CD8-positive, alpha-beta memory T cell (primary cell): ENCODE measurements at places on chromosomes 7 and 10.

DNA sequence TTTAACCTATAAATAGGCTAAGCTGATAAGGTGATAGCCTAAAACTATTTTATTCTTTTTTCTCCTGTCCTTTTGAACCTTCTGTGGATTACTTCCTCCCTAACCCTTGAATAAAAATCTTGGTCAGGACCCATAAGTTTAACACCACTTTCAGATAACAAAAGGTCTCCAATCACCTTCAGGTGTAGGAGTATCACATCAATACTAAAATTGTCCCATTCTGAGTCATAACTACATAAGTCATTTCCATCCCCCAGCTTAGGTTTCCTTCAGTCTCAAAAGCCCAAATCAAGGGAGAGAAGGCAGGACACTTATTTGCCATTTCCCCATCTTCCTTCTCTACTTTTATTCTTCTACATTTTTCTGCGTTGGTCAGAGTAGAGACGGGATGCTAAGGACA, 56.9 kb upstream of the WNT16 start:
- no peak for DNase-seq

- no peak for DNase-seq
These were observed 1.9 kb downstream of the MIOS start for GRCh38 chr7:7568553-7568952.

GRCh38 chr7:156892081-156892800, 742 bp downstream of the LMBR1 start:
- peak; percentile 63 for DNase-seq

GRCh38 chr7:127485482-127485881, 93.0 kb upstream of the ZNF800 start:
- DNase-seq, result no peak

- DNase-seq, result no peak
These were observed 31.9 kb downstream of the RPS24 start for GRCh38 chr10:78065611-78066010.

DNA sequence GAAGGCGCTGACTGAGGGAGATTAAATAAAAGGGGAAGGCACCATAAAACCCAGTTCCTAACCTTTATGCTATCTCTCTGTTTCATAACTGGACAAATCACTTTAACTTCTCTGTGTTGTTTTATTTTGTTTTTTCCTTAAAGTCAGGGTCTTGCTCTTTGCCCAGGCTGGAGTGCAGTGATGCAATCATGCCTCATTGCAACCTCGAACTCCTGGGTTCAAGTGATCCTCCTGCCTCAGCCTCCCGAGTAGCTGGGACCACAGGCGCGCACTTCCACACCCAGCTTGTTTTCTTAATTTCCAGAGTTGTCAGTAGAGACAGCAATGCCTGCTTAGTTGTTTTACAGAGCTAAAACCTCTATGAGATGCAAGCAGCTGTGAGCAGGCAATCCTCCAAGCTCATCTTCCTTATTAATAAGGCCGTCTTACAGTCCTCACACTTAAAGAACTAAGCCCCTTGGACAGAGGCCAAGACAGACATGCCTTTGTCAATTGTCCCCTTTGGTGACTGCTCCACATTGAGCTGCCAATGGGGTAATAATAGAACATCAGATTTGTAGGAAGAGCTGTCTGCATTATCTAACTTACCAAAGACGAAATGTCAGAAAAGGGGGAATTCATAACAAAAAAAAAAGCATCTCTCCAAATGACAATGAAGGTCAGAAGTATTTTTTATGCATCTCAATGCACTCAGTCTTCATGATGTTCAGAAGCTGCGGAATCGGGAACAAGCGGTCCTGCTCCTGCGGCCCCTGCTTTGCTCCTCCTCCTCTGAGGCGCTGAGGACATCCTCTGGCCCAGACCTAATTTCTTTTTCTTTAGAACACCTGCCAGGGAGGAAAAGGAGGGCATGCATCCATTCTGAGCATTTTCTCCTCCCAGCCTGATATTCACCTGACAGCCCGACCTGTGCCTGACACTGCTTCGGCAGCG, 62.7 kb upstream of the RNF32 start:
- DNase-seq, result no peak

- peak; percentile 19 for DNase-seq
These were observed 7.9 kb upstream of the EN2 start for GRCh38 chr7:155449869-155450557.

DNA sequence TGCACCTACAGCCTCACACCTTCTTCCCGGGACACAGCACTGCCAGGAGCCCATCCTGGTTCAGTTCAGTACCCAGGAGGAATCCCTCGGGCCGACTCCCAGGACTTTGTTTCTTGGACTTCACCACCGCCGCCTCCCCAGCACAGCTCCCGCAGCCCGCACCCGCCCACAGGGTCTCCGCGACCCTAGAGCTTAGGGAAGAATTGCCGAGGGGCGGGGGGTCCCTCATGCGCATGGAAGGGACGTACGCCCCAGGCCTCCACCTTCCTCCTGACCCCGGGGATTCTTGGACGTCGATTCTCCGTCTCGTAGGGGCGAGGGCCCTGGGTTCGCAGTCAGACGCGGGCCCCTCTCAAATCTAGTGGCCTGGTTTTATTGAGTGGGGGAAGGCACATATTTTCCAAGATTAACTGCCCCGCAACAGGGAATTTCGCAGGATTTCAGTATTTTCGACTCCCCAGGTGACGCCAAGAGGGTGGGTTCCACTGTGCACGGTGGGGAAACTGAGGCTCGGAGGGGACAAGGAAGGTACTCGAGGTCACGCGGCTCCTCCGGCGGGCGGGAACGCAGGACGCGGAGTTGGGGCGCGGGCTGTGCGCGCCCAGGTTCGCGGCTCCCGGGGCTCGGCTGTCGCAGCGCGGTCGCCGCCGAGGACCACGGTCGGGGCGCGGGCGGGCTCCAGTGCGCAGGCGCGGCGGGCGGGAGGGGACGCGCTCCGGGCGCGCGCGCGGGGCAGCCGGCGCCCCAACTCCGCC, at the start of gene ADCY1:
ADCY1 (plus strand) TSS at position 708 of the 755 bp plus-strand sequence. CDS start 176 bp downstream, outside the sequence.
- DNase-seq, result no peak

GRCh38 chr10:52889611-52890010, 117.0 kb upstream of the MBL2 start:
- no peak for DNase-seq

DNA sequence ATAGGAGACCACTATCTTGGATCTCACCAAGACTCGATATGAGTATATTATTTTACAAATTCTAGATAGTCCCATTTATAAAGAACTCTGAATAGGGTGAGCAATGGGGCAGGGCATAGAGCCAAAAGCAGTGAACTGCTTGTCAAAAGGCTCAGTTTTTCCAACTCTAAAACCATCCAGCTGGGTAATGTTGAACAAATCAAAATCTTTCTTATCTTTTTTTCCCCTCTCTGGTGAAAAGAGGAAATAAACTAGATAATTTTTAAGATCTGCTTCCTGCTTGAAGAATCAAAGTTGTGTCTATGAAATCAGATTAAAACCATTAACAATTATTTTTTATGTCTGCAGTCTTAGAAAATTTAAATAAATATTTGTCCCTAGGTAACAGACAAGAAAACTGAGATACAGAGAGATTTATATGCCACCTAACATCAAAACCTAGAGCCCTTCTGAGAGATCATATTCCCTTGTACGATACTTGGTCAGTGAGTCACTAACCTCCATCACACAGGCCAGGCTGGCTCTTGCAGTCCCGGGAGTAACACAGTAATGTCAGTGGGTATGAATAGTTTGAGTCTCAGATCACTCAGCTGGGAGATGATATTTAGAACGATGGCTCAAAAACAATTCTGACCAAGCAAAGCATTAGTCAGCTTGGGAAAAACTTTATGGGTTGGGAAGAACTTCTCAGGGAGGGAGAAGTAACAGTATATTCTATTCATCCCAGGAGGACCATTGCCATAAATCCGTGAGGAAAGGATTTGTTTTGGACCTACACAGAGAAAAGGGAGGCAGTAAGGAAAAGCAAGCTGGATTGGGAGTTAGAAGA, 178.8 kb downstream of the REEP3 start:
- DNase-seq, result no peak

GRCh38 chr10:9239298-9239697, 1184.8 kb downstream of the GATA3 start:
- no peak for DNase-seq

DNA sequence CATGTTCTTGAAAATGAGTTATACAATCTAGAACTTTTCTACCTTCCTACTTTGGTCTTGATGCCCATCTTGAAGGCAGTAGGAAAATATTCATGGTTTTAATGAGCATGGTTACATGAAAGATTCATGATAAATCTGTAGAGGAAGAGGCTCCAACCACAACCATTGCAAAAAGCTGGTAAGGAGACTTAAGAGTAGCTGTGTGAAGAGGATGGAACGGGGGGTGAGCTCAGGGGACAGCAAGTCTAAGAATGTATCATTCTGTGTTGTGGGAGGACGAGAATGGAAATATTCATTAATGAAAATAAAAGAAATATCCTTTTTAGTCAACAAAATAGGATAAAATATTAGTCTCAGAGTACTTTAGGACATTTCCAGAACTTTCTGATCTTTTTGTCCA, 81.1 kb downstream of the BMPER start:
- no peak for DNase-seq

GRCh38 chr10:74677951-74678350, 148.4 kb upstream of the KAT6B start:
- no peak for DNase-seq

- no peak for DNase-seq
These were observed 1226.4 kb downstream of the XPNPEP1 start for GRCh38 chr10:108696792-108697477.

GRCh38 chr7:83976302-83976701, 218.3 kb downstream of the SEMA3A start:
- DNase-seq, result no peak

- DNase-seq, result no peak
These were observed 23.3 kb downstream of the PLCE1 start for GRCh38 chr10:94016727-94017714.

- no peak for DNase-seq
These were observed 178.4 kb downstream of the SH3PXD2A start for GRCh38 chr10:103676851-103677417.

- DNase-seq, result no peak
These were observed 123.9 kb downstream of the CACNA2D1 start for GRCh38 chr7:82319674-82320118.

GRCh38 chr7:12949060-12949931, 261.9 kb downstream of the ARL4A start:
- DNase-seq, result no peak

- no peak for DNase-seq
These were observed 106.5 kb downstream of the TCF7L2 start for GRCh38 chr10:113056441-113057021.

GRCh38 chr7:16954321-16954720, 72.5 kb upstream of the AGR3 start:
- DNase-seq, result no peak

DNA sequence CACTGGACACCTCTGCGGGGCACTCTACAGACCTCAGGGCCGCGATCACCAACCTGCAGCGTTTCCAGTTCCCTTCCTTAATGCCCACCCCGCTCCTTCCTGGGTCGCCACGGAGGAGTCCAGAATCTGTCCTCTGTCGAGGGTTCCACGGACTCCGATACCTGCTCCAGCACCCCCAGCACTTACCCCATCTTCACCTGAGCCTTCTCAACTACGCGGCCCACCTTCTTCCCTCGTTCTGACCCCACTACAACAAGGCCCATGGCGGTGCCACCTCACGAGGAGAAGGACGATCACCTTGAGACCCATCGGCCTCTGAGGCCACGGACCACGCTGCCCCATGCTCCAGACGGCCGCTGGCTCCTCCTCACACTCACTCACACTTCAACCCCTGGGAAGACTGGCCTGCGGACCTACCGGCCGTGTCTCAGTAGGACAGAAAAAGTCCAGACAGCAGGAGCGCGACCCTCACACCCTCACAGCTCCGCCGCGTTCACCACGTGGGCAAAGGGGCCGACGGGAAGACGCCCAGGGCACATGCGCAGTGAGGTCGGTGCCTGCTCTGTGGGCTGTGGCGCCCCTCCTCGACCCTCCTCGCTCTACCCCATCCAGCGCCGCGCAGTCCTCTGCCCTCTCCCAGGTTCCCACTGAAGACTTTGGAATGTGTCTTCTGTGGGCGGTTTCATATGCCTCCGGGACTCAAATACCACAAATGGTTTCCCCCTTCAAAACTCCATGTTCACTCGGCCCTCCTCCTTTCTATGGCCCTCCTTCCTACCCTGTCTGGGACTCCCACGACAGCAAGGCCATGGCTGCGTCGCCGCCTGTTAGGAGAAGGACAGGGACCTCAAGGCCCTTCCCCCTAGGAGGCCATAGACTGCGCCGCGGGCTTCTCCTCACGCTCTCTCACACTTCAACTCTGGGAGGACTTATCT, 193.9 kb upstream of the PHF14 start:
- no peak for DNase-seq

DNA sequence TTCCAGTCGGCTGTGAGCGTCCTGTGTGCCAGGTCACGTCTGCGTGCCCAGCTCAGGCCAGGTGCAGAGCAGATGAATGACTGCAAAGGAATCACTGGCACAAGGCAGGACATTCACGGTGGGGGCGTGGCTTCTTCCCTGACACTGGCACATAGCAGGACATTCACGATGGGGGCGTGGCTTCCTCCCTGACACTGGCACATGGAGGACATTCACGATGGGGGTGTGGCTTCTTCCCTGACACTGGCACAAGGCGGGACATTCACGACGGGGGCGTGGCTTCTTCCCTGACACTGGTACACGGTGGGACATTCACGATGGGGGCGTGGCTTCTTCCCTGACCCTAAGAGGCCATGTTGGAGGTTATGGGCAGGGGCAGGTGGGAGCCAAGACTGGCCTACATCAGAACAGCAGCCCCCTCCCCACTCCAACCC, 64.3 kb downstream of the MYL10 start:
- no peak for DNase-seq

- peak; percentile 25 for DNase-seq
These were observed 855 bp downstream of the ATP6V1F start for GRCh38 chr7:128863433-128863989.

DNA sequence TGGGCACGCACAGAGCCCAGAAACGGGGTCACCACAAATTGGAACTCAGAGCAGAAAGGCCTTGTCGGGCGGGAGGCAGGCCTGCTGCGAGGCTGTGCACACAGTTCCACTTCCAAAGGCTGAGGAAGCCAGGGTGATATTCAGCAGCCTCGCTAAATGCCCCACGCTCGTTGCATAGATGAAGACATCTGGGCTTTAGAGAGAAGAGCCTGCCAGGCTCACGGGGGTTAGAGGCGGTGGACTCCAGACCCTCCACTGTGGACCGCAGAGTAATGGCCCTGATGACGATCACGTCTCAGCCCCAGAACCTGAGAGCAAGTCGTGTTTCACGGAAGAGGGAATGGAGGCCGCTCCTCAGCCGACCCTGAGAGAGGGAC, 104.2 kb downstream of the DNAJB6 start:
- DNase-seq, result no peak

DNA sequence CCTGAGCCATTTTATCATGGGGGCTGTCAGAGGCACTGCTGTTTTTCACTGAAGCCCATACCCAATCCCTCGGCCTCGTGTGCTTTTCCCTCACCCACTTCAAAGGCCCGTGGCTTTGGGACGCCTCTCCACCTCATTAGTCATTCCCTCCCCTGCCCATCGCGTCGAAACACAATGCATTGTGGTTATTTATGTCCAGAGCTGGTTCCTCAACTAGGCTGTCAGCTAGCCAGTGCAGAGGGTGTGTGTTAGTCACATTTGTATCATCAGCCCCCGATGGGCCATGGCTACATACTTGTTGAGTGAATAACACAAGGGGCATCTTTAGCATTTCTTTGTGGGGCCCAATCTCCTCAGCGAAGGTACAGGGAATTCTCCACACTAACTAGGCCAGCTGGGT, 3.8 kb upstream of the CRCP start:
- DNase-seq, result no peak
